ENCODE measurements at places on chromosomes 11 and 22. TPM values are rescaled to one million over a fixed set of nuclear protein-coding genes. Genes with fewer than 3 reads are reported as not detected.

ELMOD1 gene
- total RNA-seq, result not detected

DNA sequence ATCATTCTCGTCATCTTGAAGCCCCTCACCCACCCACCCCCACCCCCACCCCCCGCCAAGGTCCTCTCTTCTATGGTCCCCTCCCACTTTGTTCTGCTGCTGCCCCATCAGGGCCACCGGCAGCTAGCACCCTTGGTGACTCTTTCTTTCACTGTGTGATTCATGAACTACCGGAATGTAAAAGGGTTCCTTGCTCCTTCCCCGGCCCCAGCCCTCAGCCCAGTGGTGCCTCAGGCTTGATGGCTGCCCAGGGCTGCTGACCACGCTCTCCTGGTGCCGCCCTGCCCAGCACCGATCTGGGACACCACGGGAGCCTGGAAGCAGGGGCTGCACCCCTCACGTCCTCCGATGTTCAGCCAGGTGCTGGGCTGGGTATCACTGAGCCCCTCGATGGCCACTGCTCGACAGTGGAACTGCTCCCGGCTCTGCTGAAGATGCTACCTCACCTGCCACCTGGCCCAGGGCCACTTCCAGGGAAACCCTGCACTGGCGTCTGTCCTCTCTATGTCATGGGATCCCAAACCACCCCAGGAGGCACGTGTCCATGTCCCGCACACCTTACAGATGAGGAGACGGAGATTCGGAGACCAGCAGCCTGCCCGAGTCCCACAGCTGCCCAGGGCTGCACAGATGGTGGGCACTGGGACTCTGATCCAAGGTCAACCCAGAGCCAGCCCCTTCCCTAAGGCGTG is 39.7 kb downstream of the IGLL5 start:
- DNase-seq, result no peak

GRCh38 chr11:57471496-57471895 is 11.2 kb downstream of the RTN4RL2 start:
- no peak for DNase-seq

OVOL1 gene
- total RNA-seq, result not detected

DNA sequence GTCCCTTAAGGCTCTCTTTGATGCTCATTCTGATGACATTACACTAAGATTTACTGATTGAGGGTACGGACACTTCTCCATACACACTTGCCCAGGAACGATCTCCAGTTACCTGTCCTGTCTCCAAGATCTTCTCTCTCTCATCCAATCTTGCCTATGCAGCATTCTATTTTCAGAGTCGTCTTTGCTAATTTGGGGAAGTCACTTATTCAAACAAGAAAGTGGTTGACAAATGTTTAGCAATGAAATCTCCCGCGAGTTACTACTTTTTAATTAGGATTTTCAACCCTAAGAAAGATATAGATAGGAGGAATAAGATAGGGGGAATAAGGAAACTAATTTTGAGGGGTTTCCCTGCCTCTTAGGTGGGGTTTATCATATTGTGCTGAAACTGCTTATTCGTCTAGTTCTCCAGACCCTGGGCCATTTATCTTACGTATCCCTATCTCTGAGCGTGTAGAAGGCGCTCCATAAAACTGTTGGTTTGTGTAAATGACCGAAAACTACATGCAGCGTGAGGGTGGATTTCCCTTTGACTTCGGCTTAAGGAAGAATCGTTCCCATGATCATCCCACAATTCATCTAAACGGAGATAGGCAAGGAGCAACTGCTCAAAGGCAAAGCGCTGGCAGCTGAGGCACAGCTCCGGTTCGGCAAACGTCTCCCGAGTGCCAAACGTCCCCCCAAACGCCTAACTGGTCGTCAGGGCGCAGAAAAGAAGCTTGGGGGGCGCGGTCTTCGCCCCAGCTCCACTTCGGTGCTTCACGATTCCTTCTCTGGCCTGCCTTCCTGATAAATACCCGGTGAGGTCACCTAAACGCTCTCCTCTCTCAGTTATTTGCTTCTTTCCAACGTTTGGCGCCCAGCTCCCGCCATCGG is 804 bp downstream of the APIP start:
- DNase-seq, result peak; percentile 2

DNA sequence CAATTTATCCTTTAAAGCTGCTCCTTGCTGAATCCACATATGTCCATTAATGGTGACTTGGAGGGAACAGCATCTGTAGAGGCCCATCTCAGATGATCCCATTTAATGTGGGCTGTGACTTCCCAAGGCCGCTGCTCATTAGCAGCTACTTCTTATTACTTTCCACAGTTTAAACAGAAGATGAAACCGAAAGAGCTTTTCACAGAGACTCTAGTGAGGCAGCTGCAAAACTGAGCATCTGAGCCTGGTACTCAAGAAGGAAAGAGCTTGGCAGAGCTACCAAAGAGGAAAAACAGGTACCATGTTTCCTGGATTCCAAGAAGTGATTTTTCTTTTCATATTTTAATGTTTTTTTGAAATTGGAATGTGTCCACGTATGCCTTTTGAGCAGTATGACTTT is 110.5 kb upstream of the NARS2 start:
- no peak for DNase-seq

DNA sequence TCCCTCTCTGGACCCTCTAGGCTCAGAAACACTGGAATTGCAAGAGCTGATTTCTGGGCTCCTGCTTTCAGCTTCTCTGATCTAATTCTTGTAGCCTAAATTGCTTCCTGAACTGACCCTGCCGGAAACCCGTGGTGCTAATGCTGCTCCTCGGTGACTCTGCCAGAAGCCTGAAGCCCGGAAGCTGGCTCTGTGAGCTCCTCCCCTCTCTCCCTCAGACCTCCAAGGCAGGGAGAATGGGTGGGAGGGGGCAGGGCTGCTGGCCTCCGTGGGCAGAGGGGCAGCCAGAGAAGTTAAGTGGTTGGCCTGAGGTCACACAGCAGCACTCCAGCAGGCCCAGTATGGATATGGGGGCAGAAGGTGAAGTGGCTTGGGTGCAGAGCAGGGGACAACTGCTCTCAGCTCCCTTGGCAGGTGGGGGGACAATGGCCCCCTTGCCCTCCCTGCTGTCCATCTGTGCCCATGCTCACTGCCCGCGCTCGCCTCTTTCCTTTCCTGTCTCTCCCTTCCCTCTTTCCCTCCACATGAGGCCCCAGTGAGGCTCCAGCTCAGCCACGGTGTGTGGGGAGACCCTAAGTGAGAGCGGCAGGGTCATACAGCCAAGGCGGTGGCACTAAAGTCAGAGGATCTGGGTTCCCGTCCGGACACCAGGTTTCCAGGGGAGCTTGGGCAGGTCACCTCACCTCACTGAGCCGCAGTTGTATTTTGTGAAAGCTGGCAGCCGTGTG is 16.2 kb downstream of the CAPN5 start:
- DNase-seq, result peak; percentile 30

- no peak for DNase-seq
Observed at GRCh38 chr11:66593303-66593635, 284 bp downstream of the CCS start.

GRIK4 gene
- total RNA-seq, result not detected

DNA sequence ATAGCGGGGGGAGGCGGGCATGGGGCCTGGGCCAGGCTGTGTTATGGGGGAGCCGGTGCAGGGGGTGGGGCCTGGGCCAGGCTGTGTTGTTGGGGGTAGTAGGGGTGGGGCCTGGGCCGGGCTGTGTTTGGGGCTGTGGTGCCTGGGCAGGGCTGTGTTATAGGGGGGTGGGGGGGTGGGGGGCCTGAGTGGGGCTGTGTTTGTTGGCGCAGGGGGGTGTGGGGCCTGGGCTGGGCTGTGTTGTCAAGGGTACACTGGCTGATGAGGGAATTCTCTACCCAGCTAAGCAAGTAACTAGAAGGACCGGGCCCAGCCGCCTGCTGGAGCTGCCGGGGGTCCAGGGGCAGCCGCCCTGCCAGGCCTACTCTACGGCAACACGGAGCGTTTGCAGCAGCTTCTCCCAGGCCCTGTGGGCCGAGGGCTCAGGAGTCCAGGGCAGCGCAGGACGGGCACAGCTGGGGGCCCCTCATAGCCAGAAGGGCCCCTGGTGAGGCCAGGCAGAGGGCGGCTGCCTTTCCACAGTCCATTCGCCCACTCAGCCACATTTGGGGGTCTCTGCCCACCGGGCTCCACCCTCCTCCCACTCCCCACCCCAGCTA is 10.1 kb upstream of the PIM3 start:
- DNase-seq, result no peak

- no peak for DNase-seq
Observed at GRCh38 chr22:42433754-42434682, 1.8 kb upstream of the NFAM1 start.

GRCh38 chr22:31944700-31945442 is 536 bp downstream of the YWHAH start:
- DNase-seq, result peak; percentile 46

GLYATL1 gene
- total RNA-seq, result not detected

DNA sequence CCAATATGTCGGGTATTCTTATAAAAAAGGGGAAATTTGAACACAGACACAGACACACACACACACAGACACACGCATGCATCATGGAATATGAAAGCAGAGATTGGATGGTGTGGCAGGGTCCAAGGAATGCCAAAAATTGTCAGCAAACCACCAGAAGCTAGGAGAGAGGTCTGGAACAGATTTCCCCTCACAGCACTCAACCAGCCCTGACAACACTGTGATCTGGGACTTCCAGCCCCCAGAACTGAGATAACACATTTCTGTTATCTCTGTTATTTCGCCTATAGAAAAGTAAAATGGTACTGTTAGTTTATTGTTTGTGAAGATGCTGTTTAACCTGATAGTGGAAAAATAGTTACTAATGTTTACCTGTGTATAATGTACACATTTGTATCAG is 145.4 kb upstream of the ZBED5 start:
- no peak for DNase-seq

DNA sequence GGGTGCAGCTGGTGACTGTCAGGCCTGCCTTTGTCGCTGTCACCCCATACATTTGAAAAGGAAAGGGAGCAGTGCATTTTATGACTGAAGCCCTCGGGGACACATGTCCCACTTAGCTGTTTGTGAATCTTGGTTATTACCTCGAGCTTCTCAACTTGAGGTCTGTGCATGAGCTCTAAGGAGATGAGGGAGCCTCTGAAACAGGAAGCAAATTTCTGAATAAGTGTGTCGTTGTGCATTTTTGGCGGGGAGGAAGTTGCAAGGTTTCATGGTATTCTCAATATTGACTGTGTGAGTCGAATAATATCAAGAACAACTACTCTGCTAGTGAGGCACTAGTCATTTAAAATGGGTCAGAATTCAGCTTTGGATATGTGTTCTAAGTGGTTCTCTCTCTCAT is 149.7 kb upstream of the PLET1 start:
- DNase-seq, result no peak

- DNase-seq, result no peak
Observed at GRCh38 chr11:73281201-73281741, 9.1 kb downstream of the P2RY6 start.

DNA sequence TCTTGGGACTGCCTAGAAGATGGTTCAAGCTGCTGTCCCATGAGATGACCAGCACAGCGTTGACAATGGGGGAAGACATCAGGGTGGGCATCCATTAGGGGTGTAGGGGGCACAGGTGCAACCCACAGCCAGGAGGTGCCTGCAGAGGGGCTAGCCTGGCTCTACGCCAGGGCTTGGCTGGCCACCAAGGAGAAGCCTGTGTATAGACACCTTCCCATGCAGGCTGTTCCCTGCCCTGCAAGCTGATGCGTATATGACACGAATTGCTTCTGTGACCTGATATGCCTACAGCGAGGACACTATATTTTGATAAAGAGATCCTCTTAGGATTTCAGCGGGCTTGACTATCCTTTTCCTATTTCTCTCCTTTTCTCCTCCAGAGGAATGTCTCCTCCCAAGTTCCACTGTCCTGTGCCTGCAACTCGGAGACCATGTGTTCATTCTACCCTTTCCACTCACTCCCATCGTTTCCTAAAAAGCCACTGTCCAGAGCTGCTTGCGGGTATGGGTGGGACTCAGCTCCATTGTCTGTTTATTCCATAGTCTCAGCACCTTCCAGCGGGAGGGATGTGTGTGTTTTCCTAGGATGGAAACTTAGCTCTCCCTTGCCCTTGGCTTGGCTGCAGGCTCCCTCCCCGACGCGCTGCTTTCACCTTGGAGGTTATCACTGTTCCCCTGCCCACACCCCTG is 56.1 kb downstream of the ST14 start:
- DNase-seq, result no peak

- no peak for DNase-seq
Observed at GRCh38 chr22:43244803-43245527, 58.0 kb upstream of the TTLL12 start.

GRCh38 chr11:27444801-27445215 is 27.8 kb downstream of the LGR4 start:
- no peak for DNase-seq

- no peak for DNase-seq
Observed at GRCh38 chr22:44298406-44299091, 14.2 kb downstream of the SHISAL1 start.

GRCh38 chr11:113420808-113421207 is 33.2 kb downstream of the ANKK1 start:
- no peak for DNase-seq

GRCh38 chr11:111776398-111777093 is 10.4 kb upstream of the PPP2R1B start:
- DNase-seq, result no peak

- DNase-seq, result no peak
Observed at GRCh38 chr11:86617502-86617901, 54.9 kb downstream of the ME3 start.

DNA sequence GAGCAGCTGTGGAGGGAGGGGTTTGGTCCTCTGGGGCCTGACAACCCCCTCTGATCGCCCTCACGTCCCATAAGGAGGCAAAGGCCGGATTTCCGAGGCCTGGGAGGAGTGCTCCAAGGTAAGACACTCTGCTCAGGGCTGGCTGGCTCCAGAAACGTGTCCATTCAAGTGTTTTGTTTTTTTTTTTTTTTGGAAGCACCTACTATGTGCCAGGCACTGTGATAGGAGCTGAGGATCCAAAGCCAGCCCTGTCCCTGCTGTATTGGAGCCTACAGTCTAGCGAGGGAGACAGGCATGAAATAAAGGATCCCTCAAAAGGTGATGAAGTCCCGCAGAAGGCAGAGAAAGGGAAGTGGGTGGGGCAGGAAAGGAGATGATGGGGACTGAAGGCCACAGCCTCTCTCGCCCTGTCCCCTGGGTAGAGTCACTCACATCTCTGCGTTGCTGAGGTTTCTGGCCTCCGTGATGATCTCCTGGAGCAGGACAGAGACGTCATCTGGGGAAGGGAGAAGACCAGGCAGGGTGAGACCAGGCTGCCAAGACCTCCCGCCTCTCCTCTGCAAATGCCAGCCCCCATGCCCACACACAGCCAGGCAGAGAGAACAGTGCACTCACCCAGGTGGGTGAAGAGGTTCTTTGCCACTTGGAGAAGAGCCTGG is 89.2 kb downstream of the PDE2A start:
- DNase-seq, result no peak

All from CD8-positive, alpha-beta memory T cell (primary cell).